Thoracic aorta (tissue), 2 donors: ENCODE measurements at places on chromosomes 6 and 20. TPM values are rescaled to one million over a fixed set of nuclear protein-coding genes. Genes with fewer than 3 reads are reported as not detected.

DNA sequence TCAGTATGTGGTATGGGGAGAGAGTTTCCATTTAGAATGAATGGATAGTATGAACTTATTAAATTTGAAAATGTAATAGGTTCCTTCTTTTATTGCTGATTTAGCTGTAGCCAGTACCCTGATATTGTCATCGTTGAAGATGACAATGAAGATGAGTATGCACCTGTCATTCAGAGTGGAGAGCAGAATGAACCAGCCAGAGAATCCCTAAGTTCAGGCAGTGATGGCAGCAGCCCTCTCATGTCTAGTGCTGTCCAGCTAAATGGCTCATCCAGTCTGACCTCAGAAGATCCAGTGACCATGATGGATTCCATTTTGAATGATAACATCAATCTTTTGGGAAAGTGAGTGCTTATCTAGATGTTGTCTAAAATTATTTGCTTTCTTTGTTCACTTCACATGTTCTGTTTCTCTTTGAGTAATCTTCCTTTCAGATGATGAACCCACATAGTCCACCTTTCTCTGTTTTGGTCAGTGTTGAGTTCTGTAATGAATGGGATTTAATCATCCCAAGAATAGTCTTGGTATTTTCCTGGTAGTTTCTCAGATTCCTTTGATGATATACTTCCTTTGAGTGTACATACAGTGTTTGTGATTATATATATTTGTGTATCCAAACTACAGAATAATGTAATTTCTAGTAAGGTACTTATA lies 23.3 kb downstream of the HSF2 start:
- DNase-seq, result no peak

Gene GPANK1
- 19.2 TPM for total RNA-seq

DNA sequence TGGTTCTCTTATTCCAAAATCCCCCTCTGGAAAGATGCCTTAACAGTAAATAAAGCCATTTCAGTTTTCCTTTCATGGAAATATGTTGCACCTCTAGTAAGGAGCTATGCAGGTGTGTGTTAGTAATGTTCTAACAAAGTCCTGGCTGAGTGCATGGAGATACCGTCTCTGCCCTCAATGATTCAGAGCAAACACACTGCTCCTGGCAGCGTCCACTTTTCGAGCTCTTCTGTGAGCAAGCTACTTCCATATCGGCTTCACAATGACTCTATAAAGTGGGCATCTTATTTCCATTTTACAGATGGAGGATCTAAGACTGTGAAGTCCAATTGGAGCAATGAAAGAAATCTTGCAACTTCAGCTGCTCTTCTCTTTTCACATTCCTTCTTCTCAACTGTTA lies 3.1 kb downstream of the KLHL32 start:
- no peak for DNase-seq

- no peak for DNase-seq
Observed at GRCh38 chr20:45444050-45444449, 25.5 kb upstream of the WFDC2 start.

DNA sequence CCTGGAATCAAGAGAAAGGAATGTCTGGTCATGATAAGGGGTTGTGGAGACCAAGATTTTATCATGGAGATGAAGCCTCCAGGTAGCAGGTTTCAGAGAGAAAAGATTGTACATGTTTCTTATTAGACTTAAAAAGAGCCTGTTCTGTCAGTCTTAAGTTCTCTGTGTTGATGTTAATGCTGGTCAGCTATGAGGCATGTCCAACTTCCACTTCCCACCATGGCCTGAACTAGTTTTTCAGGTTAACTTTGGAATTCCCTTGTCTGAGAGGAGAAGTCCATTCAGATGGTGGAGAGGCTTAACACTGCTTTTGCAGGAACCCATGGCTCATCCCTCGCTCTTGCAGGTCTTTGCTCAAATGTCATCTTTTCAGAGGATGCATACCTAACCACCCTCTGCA lies 27.5 kb upstream of the TAB2 start:
- no peak for DNase-seq

GRCh38 chr6:101912311-101912710 lies 518.8 kb downstream of the GRIK2 start:
- no peak for DNase-seq

DNA sequence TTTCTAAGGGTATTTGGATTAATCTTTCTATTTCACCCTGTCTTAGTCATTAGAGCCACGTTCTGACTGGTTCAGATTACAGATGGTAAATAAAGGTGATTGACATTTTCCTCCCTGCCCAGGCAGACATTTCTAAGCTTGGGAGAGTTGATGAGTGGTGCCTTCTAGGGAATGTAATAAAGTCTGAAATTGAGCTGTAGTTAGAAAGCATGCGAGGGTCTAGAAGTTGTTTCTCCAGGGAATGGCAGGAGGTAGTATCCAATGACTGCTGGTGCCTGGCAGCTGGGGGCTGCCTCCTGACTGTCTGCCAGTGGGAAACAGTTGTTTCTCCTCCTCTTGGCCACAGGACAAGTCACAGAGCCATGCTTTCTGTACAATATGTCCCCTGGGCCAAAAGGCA lies 14.6 kb downstream of the EDN3 start:
- no peak for DNase-seq

- DNase-seq, result no peak
Observed at GRCh38 chr20:41392295-41392694, 25.7 kb upstream of the EMILIN3 start.

DNA sequence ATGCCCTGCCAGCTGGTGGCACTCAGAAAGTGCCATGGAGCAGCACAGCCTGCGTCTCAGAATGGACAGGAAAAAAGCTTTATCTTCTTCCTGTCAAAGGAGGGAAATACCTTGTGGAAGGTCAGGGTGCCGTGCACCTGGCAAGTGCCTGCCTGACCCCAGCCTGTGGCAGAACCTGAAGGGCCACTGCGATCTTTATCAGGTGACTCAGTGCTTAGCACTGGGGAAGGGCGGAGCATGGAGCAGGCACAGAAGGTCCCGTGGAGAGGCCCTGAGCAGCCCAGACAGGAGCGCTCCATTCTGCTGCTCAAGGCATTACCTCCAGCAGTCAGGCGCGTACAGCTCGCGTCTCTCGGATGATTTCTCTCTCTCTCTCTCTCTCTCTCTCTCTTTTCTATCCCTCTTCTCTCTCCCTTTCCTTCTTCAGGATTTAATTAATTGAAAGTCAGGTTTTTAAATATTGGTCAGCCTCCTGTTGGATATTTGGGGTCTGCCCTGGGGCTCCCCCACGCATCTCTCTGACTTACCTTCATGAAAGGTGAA lies 31.7 kb downstream of the FOXC1 start:
- DNase-seq, result no peak

- no peak for DNase-seq
Observed at GRCh38 chr6:97052896-97053295, 128.4 kb downstream of the KLHL32 start.

Gene BNIP5
- total RNA-seq, result not detected

DNA sequence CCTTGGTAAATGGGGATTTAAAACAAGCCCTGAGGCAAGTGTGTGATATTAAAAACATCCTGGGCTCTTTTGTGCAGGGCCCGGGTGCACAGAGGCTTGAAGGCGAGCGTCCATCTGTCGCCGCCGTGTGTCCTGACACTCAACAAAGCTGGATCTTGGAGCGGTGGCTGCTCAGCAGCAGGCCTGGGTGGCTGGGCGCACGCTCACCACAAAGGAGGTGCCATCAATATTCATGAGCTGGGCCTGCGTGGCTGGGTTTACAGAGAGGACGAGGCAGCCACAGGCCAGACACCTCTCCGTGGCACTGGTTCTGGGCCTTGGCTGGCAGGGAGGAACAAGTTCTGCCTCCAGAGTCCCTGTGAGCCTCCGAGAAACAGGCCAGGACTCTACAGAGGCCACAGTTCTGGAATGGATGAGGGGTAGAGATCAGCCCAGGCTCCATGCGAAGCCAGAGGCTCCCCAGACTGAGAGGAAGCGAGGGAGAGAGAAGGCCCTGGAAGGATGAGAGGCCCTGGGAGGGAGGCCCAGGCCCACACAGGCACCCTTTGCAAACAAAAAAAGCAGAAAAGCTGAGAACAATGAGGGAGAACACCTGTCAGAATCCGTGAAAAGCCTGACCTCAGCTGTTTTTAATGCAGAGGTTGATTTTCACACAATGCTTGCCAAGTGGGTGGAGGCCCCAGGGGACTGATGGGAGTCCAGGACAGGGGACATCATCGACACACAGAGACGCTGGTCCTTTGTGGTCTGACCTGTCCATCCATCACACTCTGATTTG lies 21.9 kb downstream of the BHLHE23 start:
- no peak for DNase-seq

- no peak for DNase-seq
Observed at GRCh38 chr20:49319208-49319809, 41.5 kb upstream of the ZNFX1 start.

GRCh38 chr6:143060806-143061596 lies at the start of gene AIG1:
Gene AIG1 (plus strand): TSS chr6:143060889. CDS start chr6:143060926, 37 bp downstream.
- DNase-seq, result peak; percentile 6

Gene GHRH
- total RNA-seq, result not detected
